ENCODE measurements at places on chromosomes 12 and 14. TPM values are rescaled to one million over a fixed set of nuclear protein-coding genes. Genes with fewer than 3 reads are reported as not detected.

CHPT1 gene
- total RNA-seq: 44.8 TPM

GRCh38 chr14:101965181-101965544, 790 bp downstream of the DYNC1H1 start:
- peaks cover 35% of the 10 kb centered on the region for H3K36me3 ChIP-seq
- DNase-seq: peak; percentile 57
- H3K27me3 ChIP-seq: no peaks in the 10 kb centered on the region
- H3K4me1 ChIP-seq: peaks cover 36% of the 10 kb centered on the region

DNA sequence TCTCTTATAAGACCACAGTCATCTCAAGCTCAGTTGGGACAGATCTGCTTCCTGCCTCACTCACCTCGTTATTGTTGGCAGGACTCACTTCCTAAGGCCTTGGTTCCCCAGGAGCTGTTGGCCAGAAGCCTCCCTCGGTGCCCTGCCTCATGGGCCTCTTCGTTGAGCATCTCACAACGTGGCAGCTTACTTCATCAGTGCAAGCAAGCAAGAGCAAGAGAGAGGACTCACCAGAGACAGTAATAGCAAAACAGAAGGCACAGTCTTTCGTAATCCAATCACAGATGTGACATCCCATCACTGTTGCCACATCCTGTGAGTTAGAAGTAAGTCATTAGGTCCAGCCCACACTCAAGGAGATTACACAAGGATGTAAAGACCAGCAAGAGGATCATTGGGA, 5.1 kb upstream of the NUMB start:
- H3K4me3 ChIP-seq: no peak overlapping the region
- H3K27me3 ChIP-seq: no peaks in the 10 kb centered on the region

DNA sequence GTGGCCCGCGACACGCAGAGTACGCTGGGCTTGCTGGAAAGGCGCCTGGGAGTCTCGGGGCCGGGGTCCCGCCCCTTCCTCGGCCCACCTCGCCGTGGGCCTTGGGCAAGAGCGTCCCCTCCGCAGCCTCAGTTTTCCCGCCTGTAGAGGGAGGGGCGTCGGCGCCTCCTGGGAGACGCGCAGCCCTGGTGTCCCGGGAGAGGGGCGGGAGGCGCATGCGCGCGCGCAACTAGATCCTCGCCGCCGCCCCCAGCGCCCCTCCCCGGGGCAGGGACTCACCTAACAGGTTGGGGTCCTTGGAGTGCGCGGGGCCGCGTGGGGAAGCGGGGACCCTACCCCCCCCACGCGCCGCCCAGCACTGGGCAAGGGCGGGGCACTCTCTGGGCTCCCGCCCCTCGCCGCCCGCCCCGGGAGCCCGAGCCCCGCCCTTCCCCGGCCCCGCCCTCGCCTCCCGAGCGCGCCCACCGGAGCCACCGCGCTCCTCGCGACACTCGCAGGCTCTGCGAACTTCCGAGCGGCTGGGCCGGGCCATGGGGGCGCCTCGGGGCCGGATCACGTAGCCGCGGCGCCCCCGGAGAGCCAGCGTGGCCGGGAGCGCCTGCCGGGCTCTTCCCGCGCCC, at the start of gene KIF26A:
TSS of gene KIF26A (plus strand) at position 490 of the 620 bp plus-strand sequence. CDS start 136 bp downstream, outside the sequence.
- H3K4me3 ChIP-seq: peak within 1 kb of the TSS; percentile 3
- peaks cover 10% of the 10 kb centered on the region for H3K4me1 ChIP-seq
- H3K36me3 ChIP-seq: no peaks in the 10 kb centered on the region
- H3K27me3 ChIP-seq: peaks cover 83% of the 10 kb centered on the region

PRKD1 gene
- 3.6 TPM for total RNA-seq

GRCh38 chr12:31479516-31480210, 111.3 kb downstream of the DENND5B start:
- no peaks in the 10 kb centered on the region for H3K27me3 ChIP-seq
- DNase-seq: no peak
- peaks cover 13% of the 10 kb centered on the region for H3K4me1 ChIP-seq
- peaks cover 5% of the 10 kb centered on the region for H3K36me3 ChIP-seq

STAT2 gene
- total RNA-seq: 63.3 TPM

PGF gene
- 0.79 TPM for total RNA-seq

SAV1 gene
- total RNA-seq: 28.4 TPM

TEX52 gene
- not detected for total RNA-seq

LRTM2 gene
- not detected for total RNA-seq

GRCh38 chr12:57218030-57218853, 1.6 kb downstream of the NXPH4 start:
- H3K27me3 ChIP-seq: peaks cover 76% of the 10 kb centered on the region
- H3K27ac ChIP-seq: no peak overlapping the region
- no peak for DNase-seq
- H3K4me1 ChIP-seq: peaks cover 28% of the 10 kb centered on the region

DACT1 gene
- total RNA-seq: 3.2 TPM

GRCh38 chr12:108729612-108730364, 1.5 kb downstream of the CORO1C start:
- peaks cover 42% of the 10 kb centered on the region for H3K36me3 ChIP-seq
- H3K4me3 ChIP-seq: peak overlapping the region; percentile 96
- peaks cover 56% of the 10 kb centered on the region for H3K4me1 ChIP-seq
- DNase-seq: peak; percentile 57

DNA sequence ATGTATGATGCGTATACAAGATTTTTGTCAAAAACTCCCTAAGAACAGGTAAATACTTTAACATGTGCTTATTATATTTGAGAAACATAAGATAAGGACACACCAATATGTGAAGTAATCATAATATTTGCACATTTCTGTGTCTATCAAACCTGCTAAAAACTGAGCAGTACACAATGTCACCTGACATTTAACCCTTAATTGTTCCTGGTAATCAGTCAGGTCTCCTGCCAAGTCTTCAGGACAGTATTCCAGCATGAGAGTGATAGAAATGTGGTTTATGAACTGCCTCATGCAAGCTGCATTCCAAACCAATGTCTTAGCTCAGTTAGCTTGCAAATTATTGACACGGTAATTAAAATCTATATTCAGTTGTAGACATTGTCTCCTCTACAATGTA, 4.2 kb downstream of the SOX5 start:
- no peak overlapping the region for H3K27ac ChIP-seq
- peaks cover 18% of the 10 kb centered on the region for H3K27me3 ChIP-seq
- DNase-seq: no peak
- no peaks in the 10 kb centered on the region for H3K36me3 ChIP-seq
- peaks cover 3% of the 10 kb centered on the region for H3K4me1 ChIP-seq

THAP2 gene
- 4.5 TPM for total RNA-seq

ERP27 gene
- not detected for total RNA-seq

- no peaks in the 10 kb centered on the region for H3K36me3 ChIP-seq
- DNase-seq: peak; percentile 70
- H3K27ac ChIP-seq: peak overlapping the region; percentile 24
- H3K4me1 ChIP-seq: peaks cover 10% of the 10 kb centered on the region
Observed at GRCh38 chr12:117047810-117048584, 51.2 kb downstream of the TESC start.

GRCh38 chr12:58639318-58639934, 280.9 kb downstream of the LRIG3 start:
- no peaks in the 10 kb centered on the region for H3K36me3 ChIP-seq
- no peak for DNase-seq
- no peaks in the 10 kb centered on the region for H3K4me1 ChIP-seq
- H3K27ac ChIP-seq: no peak overlapping the region
- no peak overlapping the region for H3K4me3 ChIP-seq

GRCh38 chr12:102888511-102888910, 28.5 kb downstream of the PAH start:
- H3K27me3 ChIP-seq: peaks cover 18% of the 10 kb centered on the region
- no peak for DNase-seq
- H3K36me3 ChIP-seq: no peaks in the 10 kb centered on the region

DNA sequence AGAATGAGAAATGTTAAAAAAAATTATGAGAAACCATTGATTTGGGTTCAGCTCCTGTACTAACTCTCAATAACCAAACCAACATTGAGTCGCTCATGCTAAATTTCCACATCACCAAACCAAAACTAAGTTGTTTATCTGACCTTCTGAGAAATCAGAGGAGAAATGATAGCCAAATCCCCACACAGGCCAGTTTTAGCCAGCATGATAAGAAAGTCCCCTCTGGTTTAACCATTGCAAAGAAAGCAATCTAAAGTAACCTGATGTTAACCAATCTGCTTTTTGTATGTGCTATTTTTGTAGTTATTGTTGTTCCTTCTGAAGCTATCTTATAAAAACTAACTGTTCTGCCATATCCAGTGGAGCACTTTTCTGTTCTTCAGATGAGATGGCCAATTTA, 599.7 kb downstream of the SLC16A7 start:
- H3K36me3 ChIP-seq: no peaks in the 10 kb centered on the region
- no peak overlapping the region for H3K27ac ChIP-seq
- no peaks in the 10 kb centered on the region for H3K4me1 ChIP-seq
- H3K4me3 ChIP-seq: no peak overlapping the region
- peaks cover 93% of the 10 kb centered on the region for H3K27me3 ChIP-seq
- peak; percentile 69 for DNase-seq

GRCh38 chr12:100493396-100494012, 19.8 kb downstream of the NR1H4 start:
- no peaks in the 10 kb centered on the region for H3K27me3 ChIP-seq
- H3K4me3 ChIP-seq: no peak overlapping the region
- no peak for DNase-seq
- no peaks in the 10 kb centered on the region for H3K36me3 ChIP-seq
- H3K4me1 ChIP-seq: no peaks in the 10 kb centered on the region
- no peak overlapping the region for H3K27ac ChIP-seq

HIGD1C gene
- not detected for total RNA-seq

SMCO2 gene
- not detected for total RNA-seq

- H3K4me1 ChIP-seq: peaks cover 13% of the 10 kb centered on the region
- H3K36me3 ChIP-seq: peaks cover 41% of the 10 kb centered on the region
- peak overlapping the region; percentile 84 for H3K4me3 ChIP-seq
Observed at GRCh38 chr12:56188778-56189098, 545 bp downstream of the SMARCC2 start.

GRCh38 chr12:112103758-112104503, 4.7 kb downstream of the NAA25 start:
- H3K36me3 ChIP-seq: peaks cover 55% of the 10 kb centered on the region
- H3K4me1 ChIP-seq: peaks cover 23% of the 10 kb centered on the region
- no peak overlapping the region for H3K4me3 ChIP-seq
- no peaks in the 10 kb centered on the region for H3K27me3 ChIP-seq

C12orf54 gene
- not detected for total RNA-seq

DNA sequence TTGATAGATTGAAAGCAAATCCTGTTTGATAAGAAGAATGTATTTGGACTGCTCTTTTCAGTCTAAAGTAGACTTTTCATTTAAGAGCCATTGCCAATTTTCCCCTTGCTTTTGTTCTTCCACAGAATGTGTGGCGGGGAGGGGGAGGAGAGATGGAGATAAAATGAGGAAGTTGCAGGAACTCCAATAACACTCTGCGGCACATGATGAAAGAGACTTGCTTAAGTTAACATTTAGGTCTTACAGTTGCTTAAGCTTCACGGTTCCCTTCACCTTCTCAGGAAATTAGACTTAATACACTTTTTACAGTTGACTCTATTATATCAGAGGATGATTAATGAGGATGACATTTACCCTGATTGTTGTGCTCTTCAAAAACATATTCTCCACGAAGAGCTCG, 537.3 kb downstream of the TMTC2 start:
- no peak for DNase-seq
- no peaks in the 10 kb centered on the region for H3K4me1 ChIP-seq
- no peaks in the 10 kb centered on the region for H3K36me3 ChIP-seq
- no peaks in the 10 kb centered on the region for H3K27me3 ChIP-seq

- no peak for DNase-seq
- H3K4me1 ChIP-seq: no peaks in the 10 kb centered on the region
- H3K27me3 ChIP-seq: no peaks in the 10 kb centered on the region
- H3K27ac ChIP-seq: no peak overlapping the region
- no peak overlapping the region for H3K4me3 ChIP-seq
Observed at GRCh38 chr14:58954901-58955861, 233.3 kb upstream of the DAAM1 start.

Measured in SJSA1 (cell line).